H54 (cell line): ENCODE measurements at places on chromosomes 11 and 22.

DNA sequence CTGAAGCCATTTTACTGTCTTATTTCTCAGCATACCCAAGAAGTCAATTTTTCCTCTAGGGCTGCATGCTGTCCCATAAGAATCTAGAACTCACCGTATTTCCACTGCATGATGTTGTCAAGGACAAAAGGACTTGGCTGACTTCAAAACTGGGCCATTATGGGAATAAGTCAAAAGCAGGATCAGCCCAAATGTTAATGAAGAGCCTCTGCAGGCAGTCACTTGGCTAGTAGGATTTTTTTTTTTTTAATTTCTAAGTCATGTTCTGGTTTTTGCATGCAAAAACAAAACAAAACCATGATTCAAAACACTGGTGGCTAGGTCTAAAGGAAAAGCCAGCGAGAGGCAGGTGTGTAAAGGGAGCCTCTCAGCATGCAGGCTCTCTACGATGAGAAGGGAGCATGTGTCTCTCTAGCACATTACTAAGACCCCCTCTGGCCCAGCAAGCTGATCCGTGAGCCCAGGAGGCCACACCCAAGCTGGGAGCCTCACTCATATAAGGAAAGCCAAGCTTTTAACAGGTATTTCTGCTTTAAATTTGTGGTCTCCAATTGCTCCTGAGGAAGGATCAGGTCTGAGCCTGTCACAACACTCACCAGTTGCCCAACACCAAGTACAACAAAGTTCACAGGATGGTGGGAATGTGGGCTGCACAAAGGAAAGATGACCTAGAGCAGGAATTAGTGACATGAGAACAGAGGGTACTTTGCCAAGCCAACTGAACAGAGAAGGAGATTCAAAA is 21.4 kb upstream of the STK33 start:
- no peak for DNase-seq

GRCh38 chr11:116774661-116775060 is 1.9 kb upstream of the BUD13 start:
- DNase-seq = no peak

GRCh38 chr22:37659066-37659896 is 758 bp downstream of the PDXP start:
- DNase-seq = no peak

- DNase-seq = no peak
Measured at GRCh38 chr11:91795139-91795887, 429.3 kb upstream of the FAT3 start.

GRCh38 chr11:127656116-127656836 is 655.7 kb upstream of the KIRREL3 start:
- no peak for DNase-seq

DNA sequence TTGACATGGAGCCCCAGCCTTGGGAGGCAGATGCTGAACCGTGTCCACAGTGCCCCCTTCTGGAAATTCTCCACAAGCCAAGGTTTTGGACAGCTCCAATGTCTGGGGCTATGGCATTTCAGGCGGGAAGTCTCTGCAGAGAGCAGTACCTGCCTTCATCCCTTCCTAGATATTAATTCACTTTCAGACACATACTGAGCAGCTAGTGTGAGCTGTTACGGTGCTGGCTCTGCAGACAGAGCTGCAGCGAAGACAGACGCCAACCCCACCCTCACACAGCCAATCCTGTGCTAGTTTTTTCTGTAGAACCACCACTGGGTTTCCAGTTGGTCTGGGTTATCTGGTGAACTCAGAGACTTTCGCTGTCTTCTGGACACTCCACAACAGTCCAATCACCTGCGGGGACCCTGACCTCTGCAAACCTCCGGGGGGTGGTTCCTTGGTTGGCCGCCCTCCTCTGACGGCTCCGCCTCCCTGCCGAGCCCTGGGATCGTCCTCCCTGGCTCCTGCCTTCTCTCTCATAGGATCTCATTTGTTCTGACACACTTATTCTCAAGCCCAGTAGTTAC is 9.1 kb downstream of the LMF2 start:
- DNase-seq = peak; percentile 62

GRCh38 chr22:45397806-45398205 is 15.6 kb downstream of the SMC1B start:
- no peak for DNase-seq

DNA sequence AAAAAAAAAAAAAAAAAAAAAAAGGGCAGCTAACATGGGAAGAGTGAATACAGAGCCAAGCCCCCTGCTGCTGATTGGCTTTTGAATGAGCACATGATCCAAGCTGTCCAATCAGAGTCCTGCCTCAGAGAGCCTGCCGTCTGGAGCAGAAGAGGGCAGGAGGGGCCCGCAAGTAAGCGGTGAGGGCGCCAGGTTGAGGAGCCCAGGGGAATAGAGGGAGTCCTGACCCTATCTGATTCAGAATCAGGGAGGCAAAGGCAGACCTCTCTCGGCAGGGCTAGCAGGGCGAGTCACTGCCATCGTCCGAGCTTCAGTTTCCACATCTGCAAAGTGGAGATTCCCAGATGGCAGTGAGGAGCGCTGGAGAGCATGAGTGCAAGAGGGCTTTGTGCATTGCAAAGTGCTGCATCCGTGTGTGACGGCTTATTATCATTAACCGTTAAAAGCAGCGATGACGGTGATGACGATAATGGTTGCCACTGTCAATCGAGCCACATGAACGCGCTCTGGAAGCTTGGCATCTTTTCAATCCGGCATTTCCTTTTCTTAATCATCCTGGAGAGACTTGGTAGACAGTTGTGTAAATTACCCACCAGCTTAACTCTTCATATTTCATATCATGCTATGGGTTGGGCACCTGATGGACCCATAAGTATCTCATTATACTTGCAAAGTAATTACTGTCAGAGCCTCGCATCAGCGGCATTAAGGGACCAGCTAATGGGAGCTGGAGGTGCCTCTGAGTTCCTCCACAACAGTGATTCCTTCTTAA is 68.6 kb upstream of the ATXN10 start:
- no peak for DNase-seq

GRCh38 chr11:6646576-6646917 is 9.1 kb downstream of the DCHS1 start:
- no peak for DNase-seq

GRCh38 chr11:58688789-58689503 is 42.8 kb downstream of the GLYAT start:
- DNase-seq = peak; percentile 6

- no peak for DNase-seq
Measured at GRCh38 chr11:13761250-13761649, 92.8 kb downstream of the FAR1 start.

- no peak for DNase-seq
Measured at GRCh38 chr11:112281726-112282125, 21.1 kb upstream of the PLET1 start.

DNA sequence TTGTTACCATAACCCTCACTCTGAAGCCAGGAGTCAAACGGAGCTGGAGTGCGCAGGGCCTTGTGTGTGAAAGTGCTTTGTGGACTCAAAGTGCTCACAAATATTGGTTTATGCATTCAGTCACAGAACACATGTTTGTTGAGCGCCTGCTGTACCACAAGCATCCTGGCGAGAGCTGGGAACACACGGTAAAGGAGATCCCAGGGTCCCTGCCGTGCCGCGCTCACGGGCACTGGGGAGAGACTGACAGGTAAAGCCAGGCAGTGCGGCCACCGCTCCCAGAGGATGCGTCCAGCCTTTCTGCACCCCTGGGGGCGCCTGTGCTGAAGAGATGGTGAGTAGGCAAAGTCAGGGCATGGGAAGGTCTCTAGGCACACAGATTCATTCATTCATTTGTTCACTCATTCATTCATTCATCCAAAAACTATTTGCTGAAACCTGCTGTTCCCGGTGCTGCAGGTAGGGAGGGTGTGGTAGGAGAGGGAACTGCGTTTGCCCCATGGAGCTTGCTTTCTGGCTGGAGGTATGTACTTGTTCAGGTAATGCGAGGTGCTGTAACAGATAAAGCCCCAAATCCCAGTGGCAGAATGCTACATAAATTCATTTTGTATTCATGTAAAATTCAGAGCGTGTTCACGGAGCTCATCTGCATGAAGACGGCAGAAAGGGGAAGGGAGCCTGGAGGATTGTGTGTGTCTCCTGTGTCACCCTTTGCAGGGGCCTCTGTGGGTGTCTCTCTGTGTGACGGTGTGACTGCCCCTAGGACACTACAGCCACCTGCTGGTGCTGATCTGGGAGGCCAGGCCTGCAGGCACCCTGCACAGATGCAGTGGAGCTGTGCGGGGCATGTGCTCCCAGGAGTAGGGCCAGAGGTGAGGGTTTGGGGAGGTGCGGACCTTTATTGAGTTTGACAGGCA is 167.0 kb upstream of the B3GAT1 start:
- DNase-seq = no peak

GRCh38 chr22:30005213-30005857 is 74.9 kb upstream of the HORMAD2 start:
- no peak for DNase-seq

DNA sequence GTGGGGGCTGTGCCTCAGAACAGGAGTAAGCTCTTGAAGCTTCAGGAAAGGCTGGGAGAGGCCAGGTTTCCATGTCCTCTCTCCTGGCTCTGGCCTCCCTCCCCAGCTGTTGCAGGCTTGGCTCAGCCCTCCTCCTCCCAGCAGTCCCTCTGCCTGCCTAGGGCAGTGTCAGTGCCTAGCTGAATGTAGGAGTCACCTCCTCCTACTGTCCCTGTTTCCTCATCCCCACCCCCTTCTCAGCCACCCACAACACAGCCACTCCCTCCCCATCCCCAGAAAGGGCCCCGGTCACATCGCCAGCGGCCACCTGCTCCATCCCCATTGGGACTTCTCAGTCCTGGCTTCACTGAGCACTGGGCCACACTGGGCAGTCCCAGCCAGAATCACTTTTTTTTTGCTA is 2.9 kb upstream of the FBLN1 start:
- no peak for DNase-seq

DNA sequence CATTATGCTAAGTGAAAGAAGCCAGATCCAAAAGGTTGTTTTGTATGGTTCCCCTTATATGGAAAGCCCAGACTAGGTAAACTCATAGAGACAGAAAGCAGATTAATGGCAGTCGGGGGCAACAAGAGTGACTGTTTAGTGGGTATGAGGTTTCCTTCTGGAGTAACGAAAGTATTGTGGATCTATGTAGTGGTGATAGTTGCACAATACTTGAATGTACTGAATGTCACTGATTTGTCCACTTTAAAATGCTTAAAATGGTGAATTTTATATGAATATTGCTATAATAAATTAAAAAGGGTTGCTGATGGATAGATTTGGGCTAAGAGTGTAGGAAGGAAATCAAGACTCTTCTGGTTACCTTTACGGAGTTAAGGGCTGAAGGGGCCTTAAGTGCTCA is 10.0 kb upstream of the SGSM1 start:
- no peak for DNase-seq

DNA sequence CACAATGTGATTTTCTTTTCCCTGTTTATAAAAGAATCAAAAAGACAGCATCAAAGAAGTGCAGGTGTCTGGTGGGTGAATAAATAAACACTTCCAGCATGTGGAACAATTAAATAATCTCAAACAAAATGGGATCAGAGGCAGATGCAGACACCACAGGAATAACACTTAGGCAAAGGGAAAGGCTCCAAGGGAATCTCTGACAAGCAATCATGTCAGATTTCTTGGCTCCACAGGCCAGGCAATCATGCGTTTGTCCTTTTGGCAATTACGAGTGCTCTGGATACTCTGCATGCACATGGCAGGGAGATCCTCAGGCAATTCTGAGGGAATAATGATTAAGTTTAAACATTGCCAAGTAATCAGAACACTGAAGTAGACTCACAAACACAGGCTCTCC is 403.5 kb upstream of the LUZP2 start:
- DNase-seq = no peak

DNA sequence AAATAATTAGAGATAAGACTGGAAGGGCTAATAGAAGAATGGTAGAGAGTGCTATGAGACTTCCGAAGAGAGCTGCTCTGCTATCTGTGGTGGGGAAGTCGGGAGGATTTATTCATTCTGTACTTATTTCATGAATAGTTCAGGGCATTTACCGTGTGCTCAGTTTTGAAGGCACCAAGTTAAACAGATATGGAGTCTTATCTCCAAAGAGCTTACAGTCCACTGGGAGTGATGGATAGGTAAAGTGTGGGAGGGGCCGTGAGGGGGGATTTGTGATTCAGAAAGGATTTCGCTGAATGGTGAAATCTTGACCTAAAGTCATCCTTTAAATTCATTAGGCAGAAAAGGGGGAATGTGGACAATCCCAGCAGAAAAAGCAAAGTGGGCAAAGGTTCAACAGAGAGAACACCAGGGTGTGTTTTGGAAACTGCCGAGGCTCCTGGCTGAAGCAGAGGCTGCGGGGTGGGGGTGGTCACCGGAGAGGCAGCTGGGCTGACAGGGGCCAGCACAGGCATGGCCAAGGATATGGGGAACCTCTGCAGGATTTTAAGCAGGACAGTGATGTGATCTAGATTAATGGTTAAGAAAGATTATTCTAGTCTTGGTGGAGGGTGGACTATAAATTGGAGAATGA is 91.2 kb downstream of the UBASH3B start:
- DNase-seq = no peak

DNA sequence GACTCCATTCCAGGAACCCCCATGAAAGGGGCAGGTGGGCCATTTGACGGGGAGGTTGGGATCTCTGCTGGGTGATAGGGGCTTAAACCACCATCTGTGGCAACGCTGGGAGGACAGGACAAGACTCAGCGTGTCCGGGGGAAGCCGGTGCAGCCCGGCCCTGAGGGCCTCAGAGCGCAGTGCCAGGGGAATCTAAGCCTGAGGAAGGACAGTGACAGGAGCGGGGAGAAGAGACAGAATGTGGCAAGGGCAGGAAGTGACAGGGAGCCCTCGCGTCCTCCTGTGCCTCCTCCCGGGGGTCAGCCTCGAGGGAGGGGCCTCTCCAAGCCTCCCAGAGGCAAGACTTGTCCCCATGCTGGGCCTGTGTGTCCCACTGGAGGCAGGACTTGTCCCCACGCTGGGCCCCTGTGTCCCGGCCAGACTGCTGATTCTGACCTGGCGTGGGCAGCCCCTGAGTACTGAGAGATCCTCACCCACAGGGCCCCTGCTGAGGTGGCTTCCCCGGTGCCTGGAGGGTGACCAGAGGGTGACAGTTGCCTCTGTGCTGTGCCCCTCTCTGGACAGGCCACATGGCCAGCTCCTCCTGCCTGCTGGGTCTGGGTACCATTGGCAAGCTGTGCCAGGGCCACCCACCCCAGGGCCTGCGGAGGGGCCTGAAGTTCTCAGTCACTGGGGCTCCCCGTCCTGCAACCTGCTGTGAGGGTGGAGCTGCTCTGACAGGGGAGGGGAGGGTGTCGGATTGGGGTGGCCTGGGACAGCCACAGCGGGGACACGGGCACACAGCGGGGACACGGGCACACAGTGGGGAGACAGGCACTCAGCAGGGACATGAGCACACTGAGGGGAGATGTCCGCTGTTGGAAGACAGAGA is 676.2 kb downstream of the BRD1 start:
- DNase-seq = no peak

GRCh38 chr22:49929211-49929979 is 11.0 kb downstream of the CRELD2 start:
- peak; percentile 69 for DNase-seq

GRCh38 chr11:70530629-70531185 is 132.4 kb downstream of the CTTN start:
- DNase-seq = no peak

DNA sequence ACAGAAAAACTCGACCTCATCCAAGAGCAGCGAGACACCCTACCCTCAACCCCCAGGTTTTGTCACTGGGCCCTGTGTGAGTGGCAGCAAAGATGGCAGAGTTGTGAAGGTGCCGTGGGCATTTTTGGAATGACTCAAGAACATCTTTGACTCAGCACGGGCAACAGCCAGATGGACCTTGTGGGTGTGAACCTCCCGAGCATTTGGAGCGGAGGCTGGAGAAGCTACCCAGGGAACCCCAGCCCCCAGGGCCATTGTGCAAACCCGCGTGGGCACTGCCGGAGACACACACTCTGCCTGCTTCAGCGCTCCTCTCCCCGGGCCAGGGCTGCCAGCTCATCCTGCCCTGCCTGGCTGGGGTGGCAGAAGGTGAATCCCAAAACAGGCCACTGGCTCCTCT is 66.1 kb downstream of the PANX1 start:
- DNase-seq = no peak
